Stimulated activated CD8-positive, alpha-beta memory T cell treated with anti-CD3 and anti-CD28 coated beads, Interleukin-4, amount 100 ng/mL, for 4 hours (primary cell): ENCODE measurements at places on chromosomes 3 and 15.

DNA sequence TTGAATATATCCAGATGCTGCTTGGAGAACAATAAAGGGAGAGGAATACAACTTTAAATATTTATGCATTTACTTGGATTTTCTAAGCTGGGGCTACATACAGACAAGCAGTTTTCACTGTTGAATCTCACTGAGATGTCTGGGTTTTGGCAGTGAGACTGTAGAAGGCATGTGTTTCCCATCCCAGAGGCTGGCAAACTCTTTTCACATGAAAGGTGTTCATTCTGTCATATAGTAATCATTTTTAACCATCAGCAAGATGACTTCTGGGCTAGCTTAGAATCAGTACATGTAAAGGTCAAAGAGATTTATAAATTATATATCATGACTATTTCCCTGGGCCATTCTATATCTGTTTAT lies 218.7 kb upstream of the SGO1 start:
- no peak for DNase-seq

DNA sequence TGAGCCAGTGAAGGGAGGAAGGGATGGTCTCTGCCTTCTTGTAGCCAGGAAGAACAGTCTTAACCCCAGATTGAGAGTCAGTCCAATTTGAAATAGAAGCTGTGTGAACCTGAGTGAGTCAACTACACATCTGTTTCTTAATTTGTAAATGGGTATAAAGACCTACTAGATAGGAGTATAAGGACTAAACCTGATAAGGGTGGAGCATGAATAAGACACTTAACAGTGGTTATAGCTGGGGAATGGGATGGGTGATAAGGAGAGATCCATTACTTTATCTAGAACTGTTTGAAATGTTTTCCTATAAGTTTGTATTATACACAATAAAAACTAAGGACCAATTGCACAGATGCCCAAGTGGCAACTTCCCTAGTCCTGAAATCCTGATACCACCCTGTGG lies 1.4 kb downstream of the MAN2C1 start:
- no peak for DNase-seq

GRCh38 chr3:52225452-52226228 lies at the start of gene TLR9:
Gene TLR9 (minus strand): TSS chr3:52225645. CDS start chr3:52225529, 116 bp downstream.
- DNase-seq: no peak

DNA sequence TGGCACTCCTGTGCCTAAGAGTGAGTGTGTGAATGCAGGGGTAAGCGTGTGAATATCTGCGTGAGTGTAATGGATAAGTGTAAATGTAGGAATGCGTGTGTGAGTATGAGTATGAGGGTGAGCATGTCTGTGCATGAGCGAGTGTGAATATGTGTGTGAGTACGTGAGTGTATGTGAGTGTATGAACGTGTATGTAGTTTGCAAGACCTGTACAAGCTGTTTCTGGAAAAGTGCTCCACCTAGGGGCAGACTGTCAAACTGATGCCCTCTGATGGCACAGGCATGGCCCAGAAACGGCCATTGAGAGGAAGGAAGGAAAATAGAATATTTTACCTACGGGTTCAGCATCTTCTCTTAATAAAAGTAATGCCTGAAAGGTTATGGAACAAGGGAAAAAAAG lies 24.4 kb upstream of the FRMD4B start:
- DNase-seq: peak; percentile 15

- DNase-seq: no peak
Measured at GRCh38 chr3:18499301-18499700, 74.2 kb upstream of the SATB1 start.

DNA sequence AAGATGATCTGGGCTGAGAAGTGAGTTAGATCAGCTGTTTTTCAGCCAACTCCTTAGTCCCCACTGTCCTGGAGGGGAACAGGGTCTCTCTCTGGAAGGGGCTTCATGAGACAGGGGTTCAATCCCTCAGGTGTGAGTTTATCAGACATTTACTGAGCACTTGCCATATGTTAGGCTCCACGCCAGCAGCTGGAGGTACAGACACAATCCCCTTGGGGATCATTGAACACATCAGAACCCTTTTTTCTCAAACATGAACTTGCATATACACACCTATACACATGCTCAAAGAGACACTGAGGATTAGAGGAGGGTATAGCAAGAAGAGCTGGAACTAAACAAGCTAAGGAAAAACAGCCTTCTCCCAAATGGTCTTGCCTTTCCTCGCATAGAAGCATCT lies 5.5 kb upstream of the BMF start:
- DNase-seq: no peak

- no peak for DNase-seq
Measured at GRCh38 chr15:65651831-65652749, 30.4 kb downstream of the SLC24A1 start.
